ENCODE measurements at places on chromosomes 1 and 21.

DNA sequence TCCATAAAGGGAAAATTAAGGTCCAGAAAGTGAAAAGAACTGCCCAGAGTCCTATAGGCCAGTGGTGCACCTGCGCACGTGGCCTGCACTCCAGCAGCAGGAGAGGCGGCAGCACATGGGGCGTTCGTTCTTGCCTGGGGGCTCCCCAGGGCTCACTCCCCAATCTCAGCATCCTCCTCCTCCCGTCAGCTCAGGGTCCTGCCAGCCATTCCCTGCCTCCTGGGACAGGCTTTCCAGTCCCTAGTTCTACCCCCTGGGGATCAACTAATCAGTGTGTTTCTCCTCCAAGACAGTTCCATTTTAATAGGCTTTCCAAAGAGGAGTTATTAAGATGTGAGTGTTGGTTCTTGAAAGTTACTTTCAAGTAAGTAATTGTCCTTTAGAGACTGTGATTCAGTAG is 1.2 kb upstream of the A3GALT2 start:
- no peak for DNase-seq

DNA sequence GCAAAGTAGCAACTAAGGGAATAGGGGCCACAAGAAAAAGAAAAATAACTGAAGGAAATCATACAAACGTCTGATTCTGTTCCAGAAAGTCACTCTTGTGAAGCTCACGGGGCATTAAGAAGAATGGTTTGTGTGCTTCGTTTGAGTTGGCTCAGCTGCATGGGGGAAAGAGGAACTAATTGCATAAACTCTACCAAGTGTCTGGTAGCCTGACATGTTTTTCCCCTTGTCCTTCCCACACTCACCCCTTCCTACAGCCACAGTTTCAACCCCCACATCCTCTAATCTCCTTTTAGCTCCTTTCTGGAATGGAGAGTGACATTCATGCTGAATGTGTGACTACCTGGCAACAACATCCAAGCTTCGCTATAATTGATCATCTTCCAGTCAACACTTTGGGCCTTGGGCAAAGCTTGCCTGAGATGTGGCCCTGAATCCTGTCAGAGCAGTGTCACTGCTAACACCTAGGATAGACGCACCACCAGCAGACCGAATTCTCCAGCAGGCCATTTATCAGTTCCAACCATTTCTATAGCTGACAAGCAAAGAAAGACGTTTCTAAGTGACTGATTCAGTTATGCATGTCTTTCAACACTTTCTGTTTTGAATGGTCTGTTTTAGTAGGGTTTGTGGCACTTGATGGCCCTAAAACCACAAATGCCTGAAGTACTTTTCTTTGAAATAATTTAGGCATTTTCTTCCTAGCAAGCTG is 439.6 kb downstream of the TTLL7 start:
- no peak for DNase-seq

DNA sequence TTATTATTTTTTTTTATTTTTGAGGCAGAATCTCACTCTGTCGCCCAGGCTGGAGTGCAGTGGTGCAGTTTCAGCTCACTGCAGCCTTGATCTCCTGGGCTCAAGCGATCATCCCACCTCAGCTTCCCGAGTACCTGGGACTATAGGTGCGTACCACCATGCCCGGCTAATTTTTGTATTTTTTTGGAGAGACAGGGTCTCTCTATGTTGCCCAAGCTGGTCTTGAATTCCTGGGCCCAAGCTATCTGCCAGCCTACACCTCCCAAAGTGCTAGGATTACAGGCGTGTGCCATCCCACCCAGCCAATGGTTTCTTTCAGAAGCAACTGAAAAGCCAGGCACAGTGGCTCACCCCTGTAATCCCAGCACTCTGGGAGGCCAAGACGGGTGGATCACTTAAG is 2.3 kb downstream of the KRTCAP2 start:
- no peak for DNase-seq

DNA sequence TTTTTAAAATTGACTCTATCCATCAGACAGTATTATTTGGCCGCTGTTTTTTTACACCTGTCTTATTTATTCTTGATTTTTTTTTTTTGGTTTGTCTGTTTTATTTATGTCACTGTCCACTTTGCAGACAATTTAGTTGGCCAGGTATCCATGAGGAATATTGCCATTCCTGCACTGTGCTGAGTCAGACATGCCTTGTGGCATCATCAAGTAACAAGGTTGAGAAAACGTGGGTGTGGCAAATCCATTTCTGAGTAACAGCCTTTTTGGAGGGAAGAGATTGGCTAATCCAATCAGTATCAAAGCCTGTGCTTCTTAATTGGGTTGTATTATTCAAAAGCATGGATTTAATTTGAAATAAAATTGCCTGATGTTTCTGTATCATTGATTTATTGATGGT is 463.1 kb downstream of the USP25 start:
- no peak for DNase-seq

GRCh38 chr1:246519514-246519913 is 12.4 kb upstream of the SMYD3 start:
- DNase-seq = no peak

DNA sequence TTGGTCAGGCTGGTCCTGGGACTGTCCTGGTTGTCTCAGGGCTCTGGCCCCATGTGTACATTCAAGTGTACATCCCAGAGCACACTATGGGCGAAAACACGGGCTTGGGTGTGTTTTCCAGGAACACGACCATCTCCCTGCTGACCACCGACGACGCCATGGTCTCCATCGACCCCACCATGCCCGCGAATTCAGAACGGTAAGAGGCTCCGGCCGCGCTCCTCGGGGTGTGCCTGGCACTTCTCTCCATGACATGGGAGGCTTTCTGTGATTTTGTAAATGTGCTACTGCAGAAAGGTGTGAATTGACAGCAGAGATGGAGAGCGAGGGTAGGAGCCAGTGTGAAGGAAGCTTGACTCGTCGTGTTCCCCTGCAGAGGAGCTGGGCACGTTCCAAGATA is 34.4 kb downstream of the PDE9A start:
- no peak for DNase-seq

DNA sequence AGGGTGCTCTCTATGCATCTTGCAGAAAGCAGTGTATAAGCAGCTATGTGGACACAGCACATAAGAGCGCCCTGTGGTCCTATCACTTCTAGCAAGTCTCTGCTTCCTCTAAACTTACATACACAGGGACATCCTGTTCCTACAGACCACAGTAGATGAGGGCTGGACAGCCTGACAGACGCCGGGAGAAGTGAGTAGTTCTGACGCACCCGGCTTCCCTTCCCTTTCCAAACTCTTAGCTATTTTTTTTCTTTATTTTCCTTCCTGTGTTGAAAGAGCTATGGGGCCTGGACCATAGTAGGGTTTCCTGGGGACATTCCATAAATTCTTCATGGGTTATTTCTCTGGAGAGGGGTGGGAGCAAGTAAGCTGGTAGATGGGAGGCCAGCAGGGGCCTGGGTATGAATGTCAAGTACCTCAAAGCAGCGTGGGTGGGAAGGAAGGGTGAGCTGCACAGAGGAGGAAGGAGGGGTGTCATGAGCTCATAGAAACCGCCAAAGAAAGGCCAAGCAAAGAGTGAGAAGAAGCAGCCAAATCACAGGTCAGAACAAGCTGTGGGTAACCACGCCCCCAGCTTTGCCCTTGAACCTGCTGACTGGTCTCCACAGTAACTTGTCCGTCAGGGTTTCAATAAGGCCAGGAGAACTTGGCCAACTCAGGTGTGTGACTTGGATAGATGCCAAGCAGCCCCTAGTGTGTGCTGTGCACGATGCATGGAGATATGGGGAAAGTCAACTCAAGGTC is 36.6 kb downstream of the PLXNA2 start:
- DNase-seq = no peak

DNA sequence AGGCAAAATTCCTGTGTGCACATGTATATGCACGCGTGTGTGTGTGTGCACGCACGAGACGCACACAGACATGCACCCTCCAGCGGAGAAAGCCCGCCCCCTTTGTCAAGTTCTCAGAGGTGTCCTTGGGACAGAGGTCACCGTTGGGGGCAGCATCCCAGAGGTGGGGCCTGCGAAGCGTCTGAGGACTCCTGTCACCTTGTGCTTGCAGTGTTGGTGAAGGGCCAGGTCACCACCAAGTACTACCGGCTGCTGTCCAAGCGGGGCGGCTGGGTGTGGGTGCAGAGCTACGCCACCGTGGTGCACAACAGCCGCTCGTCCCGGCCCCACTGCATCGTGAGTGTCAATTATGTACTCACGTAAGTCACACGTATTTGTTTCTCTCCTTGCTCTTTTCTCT is 42.6 kb downstream of the SIM2 start:
- DNase-seq = no peak

GRCh38 chr1:109225308-109225707 is 11.6 kb downstream of the SARS1 start:
- DNase-seq = no peak

- no peak for DNase-seq
Observed at GRCh38 chr1:208183977-208184911, 59.9 kb downstream of the PLXNA2 start.

- DNase-seq = no peak
Observed at GRCh38 chr1:183100361-183100974, 77.2 kb downstream of the LAMC1 start.

- no peak for DNase-seq
Observed at GRCh38 chr1:44355582-44356305, 687 bp upstream of the ERI3 start.

- no peak for DNase-seq
Observed at GRCh38 chr1:207112616-207113296, 8.7 kb downstream of the C4BPA start.

GRCh38 chr1:193979219-193979618 is 792.8 kb upstream of the B3GALT2 start:
- DNase-seq = no peak
